H1 (cell line): ENCODE measurements at places on chromosomes 7 and 10.

- DNase-seq, result no peak
Measured at GRCh38 chr7:115271332-115272235, 349.7 kb downstream of the MDFIC start.

- DNase-seq, result no peak
Measured at GRCh38 chr10:11178606-11179515, 161.2 kb downstream of the CELF2 start.

DNA sequence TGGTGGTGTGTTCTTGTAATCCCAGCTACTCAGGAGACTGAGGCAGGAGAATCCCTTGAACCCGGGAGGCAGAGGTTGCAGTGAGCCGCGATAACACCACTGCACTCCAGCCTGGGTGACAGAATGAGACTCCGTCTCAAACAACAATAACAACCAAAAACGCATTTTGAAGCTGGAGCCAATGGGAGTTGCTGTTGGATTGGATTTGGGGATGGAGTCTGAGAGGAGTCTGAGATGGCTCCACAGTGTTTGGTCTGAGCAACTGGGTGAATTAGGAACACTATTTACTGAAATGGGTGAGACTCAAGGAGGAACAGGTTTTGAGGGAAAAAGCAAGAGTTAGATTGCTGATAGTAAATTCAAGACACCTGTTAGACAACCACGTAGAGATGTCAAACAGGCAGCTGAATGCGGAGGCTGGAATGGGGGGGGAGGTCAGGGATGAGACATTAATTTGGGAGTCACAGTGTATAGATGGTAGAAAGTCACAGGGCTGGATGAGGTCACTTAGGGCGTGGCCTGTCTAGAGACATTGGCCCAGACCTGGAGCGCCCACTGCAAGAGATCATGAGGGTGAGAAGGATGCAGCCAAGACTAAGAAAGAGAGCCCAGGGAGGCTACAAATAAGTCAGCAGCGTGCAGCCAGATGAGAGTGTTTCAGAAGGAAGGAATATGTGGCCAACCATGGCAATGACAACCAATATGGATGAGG lies 56.4 kb downstream of the CYCS start:
- DNase-seq, result no peak

DNA sequence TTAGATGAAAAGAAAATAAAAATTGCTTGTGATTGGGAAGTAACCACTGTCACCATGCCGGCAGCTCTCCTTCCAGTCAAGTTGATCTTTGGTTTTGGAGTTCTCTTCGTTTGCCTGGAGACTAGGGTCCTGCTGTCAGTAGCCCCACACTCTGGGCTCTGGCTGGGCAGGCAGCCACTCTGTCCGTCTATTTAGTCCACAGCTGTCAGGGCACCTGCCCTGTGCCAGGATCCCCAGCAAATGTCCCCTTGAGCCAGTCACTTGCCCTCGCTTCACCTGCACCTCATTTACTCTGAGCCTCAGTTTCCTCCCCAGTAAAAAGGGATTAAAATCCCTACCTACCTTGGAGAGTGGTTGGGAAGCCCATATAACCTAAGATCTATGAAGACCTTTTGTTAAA lies 55.5 kb downstream of the PAX2 start:
- no peak for DNase-seq

GRCh38 chr10:99869581-99870122 lies 87.2 kb downstream of the ABCC2 start:
- DNase-seq, result no peak

GRCh38 chr10:122490268-122490667 lies 28.9 kb downstream of the HTRA1 start:
- no peak for DNase-seq

GRCh38 chr10:5604961-5605360 lies 61.4 kb downstream of the ASB13 start:
- DNase-seq, result no peak

- no peak for DNase-seq
Measured at GRCh38 chr10:36722777-36723176, 402.6 kb upstream of the ANKRD30A start.

DNA sequence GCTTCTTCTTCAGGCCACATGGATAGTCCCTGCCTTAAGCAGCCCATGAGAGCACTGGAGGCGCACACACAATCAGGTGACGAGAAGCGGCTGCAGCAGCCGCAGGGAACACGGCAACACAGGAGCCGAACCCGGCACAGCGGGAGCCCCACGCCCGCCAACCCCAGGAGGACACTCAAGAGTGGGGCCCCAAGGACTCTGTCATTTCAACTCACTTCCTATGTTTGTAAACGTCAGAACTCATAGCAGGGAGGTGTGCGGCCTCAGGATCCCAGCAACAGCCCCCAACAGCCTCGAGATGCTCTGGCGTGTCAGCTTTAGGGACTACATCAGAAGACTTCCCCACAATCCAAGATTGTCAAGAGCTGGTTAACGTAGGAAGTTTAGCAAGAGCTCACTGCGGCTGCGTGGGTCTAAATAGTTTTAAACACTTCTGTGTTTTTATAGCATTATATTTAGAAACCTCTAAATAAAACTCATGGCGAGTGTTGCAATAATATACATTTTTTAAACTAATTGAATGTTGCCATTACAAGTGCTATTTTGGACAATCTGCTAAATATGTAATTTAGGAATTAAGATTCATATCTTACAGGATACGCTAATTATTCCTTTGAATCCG lies 123.4 kb downstream of the MAD1L1 start:
- no peak for DNase-seq
